NCI-H2081 treated with DMSO at 0.1 percent for 48 hours (cell line): ENCODE measurements at places on chromosomes 3 and 15.
A peak's percentile ranks its signal among the peaks of the same experiment; 100 is the strongest.

DNA sequence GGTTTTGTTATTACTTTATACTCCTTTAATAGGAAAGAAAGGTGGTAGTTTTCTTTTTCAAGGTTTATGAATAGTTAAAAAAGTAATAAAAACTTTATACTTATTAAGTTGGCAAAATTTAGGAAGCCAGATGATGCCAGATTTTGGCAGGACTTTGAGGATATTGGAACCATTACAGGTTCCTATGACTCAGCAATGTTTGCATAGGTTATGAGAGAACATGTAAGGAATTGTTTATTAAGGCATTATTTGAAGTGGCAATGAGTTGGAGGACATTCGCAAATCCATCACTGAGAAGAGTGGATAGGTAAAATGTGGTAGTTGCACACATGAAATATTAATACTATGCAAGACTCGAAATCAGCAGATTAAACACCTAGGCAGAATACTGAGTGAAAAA is 29.9 kb downstream of the CDAN1 start:
- no peak for DNase-seq

DNA sequence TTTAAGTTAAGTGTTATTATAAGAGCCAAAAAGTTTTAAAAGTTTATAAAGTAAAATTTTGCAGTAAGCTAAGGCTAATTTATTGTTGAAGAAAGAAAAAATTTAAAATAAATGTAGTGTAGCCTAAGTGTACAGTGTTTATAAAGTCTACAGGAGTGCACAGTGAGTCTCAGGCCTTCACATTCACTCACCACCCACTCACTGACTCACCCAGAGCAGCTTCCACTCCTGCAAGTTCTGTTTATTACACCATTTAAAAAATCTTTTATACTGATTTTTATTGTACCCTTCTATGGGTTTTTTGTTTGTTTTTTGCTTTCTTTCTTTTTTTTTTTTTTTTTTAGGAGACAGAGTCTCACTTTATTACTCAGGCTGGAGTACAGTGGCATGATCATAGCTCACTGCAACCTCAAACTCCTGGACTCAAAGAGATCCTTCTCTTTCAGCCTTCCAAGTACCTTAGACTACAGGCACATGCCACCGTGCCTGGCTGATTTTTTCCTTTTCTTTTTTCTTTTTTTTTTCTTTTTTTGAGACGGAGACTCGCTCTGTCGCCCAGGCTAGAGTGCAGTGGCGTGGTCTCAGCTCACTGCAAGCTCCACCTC is 25.9 kb downstream of the CSTA start:
- no peak for DNase-seq

- DNase-seq: no peak
Measured at GRCh38 chr3:58013099-58013498, 4.9 kb downstream of the FLNB start.

- no peak for DNase-seq
Measured at GRCh38 chr3:110420158-110420641, 651.4 kb upstream of the NECTIN3 start.

- peak; percentile 54 for DNase-seq
Measured at GRCh38 chr3:173584838-173585831, 187.6 kb downstream of the NLGN1 start.

DNA sequence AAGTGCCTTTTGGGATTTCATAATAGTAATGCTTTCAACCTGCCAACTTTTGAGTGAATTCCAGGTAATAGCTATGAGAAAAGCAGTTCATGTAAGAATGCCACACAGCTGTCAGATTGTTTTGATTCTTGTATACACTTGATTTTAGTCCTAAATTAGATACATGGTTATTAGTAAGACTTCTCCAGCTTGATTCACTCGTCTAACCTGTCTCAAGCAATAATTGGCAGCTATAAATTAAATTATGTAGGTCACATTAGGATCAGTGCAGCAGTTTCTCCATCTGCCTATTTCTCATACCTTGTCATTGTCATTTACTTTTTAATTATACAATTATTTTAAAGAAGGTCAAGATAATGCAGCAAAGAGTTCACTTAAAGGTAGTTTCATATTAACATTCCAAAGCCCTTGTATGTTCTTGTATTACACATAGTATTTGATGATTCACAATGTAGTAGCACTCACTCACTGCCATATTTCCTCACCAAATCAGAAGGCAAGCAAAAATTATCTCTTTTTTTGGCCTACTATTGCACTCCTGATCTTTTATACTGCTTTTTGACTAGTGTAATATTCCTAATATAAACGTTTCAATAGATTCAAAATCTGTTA is 10.9 kb upstream of the CRYBG3 start:
- DNase-seq: no peak

- no peak for DNase-seq
Measured at GRCh38 chr3:98733812-98734281, 29.3 kb upstream of the ST3GAL6 start.

GRCh38 chr3:149716984-149717383 is 35.3 kb downstream of the COMMD2 start:
- DNase-seq: no peak

DNA sequence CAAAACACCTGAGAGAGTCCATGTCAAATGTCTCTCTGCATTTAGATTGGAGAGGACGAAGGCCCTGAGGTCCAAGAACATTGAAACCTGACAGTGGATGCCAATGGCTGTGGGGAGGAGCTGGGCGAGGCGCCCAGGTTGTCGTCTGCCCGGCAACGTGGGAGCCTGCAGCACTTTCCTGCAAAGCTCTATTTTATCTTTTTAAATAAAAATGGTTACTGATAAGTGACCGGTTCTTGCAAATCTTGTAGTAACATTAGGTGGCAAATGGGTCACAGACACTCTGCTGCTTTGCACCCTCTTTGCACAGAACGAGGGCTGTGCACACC is 19.5 kb upstream of the FANCD2 start:
- no peak for DNase-seq
